ENCODE measurements at places on chromosomes 16 and 17.

DNA sequence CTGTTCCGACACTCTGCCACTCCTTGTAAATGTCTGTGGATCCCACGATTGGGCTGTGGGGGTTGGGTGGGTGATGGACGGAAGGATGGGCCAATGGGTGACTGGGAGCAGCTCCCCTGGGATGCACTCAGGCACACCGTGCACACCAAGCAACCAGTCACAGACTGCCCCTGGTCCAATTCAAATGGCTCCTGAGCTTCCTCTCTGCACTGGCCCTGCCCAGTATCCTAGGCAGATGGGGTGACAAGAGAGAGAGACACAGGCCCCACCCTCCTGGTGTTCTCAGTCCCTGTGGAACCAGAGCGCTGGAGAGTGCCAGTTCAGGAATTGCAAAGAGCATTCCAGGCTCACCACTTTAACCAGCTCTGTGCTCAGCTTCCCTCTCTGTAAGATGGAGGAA, 32.8 kb downstream of the BEAN1 start:
- DNase-seq, result no peak

DNA sequence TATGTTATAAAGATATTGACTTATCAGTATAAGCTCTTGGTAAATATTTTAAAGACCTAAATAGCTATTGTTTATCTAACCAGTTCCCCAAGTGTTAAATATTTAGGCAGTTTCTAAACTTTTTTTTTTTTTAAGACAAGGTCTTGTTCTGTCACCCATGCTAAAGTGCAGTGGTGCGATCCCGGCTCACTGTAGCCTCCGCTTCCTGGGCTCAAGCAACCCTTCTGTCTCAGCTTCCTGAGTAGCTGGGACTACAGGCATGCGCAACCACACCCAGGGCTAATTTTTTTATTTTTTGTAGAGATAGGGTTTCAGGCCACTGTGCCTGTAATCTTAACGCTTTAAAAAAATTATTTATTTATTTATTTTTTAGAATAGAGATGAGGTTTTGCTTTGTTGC, 43.5 kb downstream of the SNX29 start:
- no peak for DNase-seq

DNA sequence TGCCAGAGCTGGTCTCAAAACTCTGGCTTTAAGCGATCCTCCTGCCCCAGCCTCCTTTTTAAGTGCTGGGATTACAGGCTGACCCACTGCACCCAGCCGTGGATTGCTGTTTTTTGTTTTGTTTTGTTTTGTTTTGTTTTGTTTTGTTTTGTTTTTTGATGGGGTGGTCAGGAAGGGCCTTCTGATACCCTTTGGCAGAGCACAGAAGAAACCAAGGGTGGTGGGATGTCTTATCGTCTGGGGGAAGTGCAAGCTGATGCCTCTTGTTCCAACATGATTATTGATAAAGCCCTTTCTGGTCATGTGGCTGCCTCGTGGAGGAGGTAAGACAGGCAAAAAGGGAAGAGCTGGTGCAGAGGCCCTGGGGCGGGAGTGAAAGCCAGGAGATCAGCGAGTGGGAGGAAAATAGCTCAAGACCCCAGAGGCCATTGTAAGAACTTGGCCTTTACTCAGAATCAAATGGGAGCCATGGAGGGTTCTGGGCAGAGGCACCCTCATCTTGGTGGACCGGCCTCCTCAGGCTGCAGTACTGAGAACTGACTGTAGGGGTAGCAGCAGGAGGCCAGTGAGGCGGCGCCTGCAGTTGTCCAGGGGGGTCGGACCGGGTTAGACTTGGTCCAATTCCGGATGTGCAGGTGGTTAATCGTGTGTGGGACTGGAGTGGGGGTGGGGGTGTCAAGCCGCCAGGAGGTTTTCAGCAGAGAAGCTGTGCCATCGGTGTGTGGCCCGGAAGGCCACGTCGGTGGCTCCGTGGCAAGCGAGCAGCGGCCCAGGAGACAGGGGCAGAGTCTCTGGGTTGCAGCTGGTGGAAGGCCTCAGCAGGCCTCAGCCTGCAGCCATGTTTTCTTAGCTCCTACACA, 84.4 kb upstream of the GSE1 start:
- DNase-seq, result no peak

DNA sequence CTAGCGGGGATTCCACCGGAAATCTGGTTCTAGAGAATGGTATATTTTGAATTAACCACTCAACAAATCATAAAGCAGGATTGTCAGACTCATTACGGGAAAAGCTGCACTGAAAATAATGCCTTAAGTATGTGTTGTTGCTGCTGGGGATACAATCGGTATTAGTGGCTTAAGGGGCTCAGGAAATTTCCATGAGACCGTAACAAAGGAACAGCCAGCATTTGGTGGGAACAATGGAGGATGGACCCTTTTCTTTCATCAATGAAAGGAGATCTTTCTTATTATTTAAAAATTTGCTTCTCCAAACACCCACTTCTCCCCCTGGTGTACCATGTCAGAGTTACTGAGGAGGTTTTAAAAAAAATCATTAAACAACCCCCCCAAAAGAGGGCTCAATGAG, 342.6 kb upstream of the ZFHX3 start:
- DNase-seq, result no peak

DNA sequence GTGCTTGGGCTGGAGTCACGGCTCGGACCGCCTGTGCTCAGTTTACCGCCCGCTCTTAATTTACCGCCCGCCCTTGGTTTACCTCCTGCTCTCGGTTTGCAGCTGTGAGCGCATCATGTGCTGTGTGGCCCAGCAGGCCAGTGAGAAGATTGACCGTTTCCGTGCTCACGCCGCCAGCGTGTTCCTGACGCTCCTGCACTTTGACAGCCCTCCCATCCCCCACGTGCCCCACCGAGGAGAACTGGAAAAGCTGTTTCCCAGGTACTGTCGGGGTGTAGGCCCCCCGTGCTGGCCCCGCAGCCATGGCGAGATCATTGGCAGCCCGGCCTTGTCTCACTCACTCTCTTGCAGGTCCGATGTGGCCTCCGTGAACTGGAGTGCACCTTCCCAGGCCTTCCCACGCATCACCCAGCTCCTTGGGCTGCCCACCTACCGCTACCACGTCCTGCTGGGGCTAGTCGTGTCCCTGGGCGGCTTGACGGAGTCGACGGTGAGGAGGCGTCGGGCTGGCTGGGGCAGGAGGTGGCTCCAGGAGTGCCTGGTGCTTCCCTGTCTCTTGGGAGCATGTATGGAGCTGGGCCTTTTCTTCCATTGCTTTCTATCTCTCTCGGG, 89.3 kb upstream of the ZNF750 start:
- DNase-seq, result no peak

GRCh38 chr17:2707721-2708584, 3.6 kb downstream of the CLUH start:
- no peak for DNase-seq

DNA sequence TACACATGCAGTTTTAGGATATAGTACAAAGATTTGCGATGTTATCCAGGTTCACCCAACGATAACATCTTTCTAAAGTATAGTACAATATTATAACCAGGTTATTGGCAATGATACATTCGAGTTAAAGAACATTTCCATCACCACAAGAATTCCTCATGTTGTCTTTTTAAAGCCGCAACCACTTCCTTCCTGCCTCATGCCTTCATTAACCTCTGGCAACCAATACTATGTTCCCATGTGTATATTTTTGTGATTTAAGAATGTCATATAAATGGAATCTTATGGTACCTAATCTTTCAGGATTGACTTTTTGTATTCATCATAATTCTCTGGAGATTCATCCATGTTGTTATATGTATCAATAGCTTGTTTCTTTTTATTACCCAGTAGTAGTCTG, 1183.2 kb downstream of the CDH11 start:
- no peak for DNase-seq

GRCh38 chr17:50908140-50908859, 42.1 kb upstream of the TOB1 start:
- no peak for DNase-seq

DNA sequence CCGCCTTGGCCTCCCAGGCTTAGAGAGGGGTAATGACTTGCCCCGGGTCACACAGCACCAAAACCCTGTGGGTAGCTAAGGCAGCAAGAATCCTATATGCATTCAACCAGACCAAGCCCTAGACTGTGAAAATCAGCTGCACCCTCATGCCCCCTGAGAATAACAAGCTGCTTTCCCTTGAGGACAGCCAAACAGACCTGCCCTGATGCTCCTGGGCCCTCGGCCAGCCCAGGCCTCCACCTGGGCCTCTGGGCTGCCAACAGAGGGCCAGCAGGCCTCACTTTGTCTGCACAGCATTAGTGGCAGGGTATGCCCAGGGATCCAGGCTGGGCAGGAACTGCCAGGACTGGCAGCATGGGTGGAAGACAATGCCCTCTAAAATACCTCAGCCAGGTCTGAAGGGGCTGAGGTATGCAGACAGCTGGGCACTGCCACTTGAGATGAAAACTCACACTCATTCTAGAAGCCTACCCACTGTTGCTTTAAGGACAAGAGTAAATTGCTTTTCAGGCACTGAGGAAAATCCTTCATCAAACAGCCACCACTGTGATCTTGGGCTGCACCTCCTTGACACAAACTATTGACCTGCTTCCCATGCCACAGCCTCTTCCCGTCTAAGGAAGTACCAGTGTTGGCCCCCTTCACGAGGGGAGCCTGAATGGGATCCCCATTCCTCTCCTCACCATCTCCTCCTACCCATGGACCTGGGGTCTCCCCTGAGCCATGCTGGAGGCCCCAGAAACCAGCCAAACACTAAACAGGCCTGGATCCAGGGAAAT, 8.8 kb downstream of the ST3GAL2 start:
- no peak for DNase-seq

DNA sequence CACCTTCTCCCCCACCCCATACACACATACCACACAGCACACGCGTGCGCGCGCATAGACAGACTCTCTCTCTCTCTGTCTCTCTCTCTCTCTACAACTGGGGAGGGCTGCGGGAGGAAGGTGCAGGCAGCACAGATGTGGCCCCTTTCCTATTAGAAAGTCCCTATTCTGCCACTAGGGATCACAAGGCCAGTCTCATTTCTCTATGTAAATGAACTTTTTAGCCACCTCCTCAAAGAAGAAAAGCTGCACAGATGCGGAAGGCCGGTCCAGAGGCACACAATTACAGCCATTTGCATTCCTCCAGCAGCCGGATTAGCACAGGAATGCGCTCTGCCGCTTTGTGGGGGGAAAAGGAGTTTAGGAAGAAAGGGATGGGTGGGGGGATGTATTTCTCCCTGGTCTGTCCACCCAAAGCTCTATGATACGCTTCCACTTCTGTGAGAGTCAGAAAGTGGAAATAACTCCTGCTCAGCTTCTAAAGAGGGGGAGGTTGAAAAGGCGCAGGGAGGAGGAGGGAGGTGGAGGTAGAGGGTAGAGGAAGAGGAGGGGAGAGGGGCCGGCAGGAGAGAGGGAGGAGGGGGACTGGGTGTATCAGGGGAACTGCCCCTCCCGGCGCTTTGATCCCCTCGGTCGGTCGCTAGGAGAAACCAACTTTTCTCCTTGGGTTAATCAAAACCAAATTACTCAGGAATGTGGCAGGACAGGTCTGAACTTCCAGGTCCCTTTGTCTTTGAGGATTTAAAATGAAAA, 11.7 kb downstream of the ZFHX3 start:
- no peak for DNase-seq

DNA sequence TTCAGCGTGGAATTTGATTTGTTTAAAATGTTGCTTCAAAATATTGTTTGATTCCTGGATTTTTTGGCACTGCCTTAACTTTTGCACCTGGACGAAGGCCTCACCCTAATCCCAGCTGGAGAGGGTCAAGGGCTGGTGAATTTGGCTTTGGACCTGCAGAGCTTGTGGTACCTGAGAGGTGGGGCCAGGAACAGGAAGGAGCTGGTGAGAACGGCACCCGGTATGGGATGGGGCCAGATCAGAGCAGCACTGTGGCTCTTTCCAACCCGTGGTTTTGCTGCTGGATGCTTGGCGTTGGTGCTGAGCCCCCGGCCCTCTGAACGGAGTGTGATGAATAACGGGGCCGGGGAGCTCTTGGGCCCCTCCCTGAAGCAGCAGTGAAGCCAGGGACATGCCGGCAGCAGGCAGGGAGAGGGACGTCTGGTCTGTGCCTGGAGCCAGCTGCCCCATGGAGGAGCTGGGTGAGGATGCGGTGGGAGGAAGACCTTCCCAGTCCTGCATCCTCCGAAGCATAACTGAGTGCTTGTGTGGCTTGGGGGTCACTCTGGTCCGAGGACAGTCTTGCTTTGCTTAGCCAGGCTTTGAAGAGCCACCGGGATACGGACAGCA, 275.4 kb downstream of the SEC14L1 start:
- no peak for DNase-seq

DNA sequence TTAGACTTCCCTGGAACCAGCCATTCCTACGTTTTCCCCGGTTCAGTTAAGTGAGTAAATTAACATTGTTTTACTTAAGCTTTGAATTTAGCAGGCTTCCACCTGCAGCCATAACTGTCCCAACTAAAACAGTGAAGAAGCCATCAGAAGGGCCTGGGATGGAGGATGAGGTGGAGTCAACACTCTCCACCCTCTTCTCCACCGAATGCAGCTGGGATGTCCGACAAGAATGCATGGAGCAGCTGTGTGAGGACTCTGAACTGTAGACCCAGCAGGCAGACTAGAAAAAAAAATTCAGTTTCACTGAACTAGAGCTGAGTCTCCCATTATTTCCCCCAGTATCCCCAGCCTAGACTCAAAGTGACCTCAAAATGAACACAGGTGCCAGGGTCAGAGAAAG, 114.8 kb downstream of the C16orf95 start:
- no peak for DNase-seq

GRCh38 chr16:57357330-57358085, 1.1 kb upstream of the CCL22 start:
- DNase-seq, result no peak

DNA sequence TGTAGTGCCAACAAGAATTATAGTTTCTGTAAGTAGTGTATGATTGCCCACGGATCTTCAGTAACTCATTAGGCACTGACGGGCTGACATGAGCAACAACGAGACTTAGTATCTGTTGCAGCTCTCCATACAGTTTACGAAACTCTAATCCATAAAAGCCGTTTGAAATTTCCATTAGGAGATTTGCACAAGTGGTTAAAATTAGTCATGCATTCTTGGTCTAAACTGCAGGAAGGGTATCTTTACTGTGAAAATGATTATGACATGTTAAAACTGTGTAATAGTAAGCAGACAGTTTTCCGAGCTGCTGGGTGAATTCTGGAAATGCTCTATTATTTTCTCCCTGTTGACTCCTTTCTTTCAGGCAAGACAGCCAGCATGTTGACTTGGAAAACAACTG, 605.0 kb downstream of the WWOX start:
- no peak for DNase-seq

- no peak for DNase-seq
Observed at GRCh38 chr16:54253118-54253517, 33.5 kb downstream of the IRX3 start.
